A673 (cell line): ENCODE measurements at places on chromosomes 11 and 22.

DNA sequence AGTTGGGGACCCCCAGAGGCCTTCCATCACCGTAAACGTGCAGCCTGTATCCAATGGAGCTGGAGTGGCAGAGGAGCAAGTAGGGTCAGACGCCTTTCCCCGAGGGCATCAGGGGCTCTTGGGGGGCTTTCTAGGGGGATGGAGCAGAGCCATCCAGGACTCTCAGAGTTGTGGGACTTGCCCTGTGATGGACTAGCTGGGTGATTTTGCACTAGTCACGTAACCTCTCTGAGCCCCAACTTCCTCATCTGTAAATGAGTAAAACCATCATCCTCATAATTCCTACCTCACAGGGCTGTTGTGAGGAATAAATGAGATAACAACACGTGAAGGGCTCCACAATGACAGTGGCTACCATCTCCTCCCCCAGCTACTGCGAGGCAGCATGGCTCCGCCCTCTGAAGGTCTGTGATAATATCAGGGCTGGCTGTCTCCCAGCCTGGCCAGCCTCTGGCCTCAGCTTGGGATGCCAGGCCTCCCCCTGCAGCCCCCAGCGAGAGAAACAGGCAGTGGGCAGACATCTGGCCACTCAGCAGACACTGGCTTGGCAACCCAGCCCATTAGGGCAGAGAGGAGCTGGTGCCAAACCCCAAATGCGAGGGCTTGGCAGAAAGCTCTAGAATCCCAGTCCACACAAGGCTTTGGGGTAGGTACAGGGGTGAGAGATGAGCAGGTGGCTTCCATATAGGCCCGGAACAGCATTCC, 6.7 kb downstream of the USP2 start:
- DNase-seq: no peak

- DNase-seq: no peak
These were observed 1205.1 kb upstream of the CNTN5 start for GRCh38 chr11:97815667-97816066.

DNA sequence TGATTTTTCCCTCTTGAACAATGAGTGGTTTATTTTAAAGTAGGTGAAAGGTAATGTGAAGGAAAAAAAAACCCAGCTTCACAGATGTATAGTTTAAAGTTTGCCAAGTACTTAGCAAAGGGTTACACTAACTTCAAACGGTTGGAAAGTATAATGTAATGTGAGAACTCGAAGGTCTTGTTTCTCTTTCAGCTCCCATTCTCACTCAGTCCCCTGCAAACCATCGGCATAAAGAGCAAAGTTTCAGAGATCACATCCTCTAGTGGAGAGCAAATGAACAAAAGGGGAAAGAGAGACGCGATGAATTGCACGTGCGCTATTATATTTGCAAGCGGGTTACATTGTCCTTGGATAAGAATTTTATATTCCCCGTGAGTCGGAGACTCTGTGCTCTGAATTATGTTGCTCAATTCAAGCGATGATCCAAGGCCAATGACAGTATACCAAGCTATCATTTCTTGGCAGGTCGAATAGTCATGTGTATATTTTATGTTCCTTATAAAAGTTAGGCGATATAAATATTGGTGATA, 37.6 kb upstream of the BIRC3 start:
- DNase-seq: peak; percentile 59

- no peak for DNase-seq
These were observed 26.0 kb upstream of the HORMAD2 start for GRCh38 chr22:30054067-30054763.

DNA sequence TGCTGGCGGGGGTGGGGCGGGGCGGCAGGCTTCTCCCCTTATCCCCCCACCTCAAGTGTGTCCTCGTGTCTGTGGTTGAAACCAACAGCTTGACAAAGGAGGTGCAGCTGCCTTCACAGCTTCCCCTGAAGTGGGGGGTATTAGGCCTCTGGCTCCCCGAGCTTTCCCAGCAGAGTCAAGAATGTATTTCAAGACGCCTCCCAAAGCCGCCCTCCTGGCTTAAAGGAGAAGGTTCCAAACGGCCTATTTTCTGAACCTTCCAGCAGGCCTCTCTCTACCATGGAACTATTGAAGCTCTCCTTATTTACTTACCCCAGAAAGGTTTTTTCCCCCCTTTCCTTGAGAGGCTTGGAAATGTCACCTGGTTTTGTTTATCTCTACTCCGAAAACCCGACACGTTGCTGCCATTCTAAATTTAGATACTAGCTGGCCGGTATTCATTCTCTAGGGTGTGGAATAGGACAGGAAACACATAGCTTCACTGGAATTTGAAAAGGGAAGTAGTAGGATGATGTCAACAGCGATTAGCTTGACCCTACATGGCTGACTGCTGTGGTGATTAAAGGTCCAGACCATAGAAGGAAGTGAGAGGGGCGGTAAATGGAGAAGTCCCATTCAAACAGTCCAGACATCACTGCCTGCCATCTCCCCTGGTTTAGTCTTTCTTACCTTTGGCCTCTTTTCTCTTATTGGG, 671 bp upstream of the PICALM start:
- DNase-seq: peak; percentile 75

DNA sequence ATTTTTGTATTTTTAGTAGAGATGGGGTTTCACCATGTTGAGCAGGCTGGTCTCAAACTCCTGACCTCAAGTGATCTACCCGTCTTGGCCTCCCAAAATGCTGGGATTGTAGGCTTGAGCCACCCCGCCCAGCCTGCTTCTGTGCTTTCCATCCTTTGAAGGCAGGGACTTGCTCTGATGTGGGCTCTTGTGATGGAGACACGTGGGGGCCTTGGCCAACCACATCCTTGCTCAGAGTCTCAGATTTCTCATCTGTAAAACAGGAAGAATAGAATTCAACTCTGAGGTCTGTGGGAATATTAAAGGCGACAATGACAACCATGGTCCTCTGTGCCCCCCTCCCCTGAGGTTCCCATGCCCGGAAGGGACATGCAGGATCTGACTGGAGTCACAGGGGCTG, 3.8 kb upstream of the GGA1 start:
- DNase-seq: no peak

- DNase-seq: peak; percentile 91
These were observed 36.3 kb upstream of the CFAP300 start for GRCh38 chr11:102010776-102011494.
